ENCODE measurements at places on chromosomes 11 and 22.

- no peak for DNase-seq
Observed at GRCh38 chr11:133180201-133180600, 352.1 kb downstream of the OPCML start.

- no peak for DNase-seq
Observed at GRCh38 chr22:43270314-43270908, 72.8 kb downstream of the SCUBE1 start.

- DNase-seq = peak; percentile 92
Observed at GRCh38 chr22:32474635-32475467, at the start of gene FBXO7. Gene FBXO7, plus strand, starts transcription at chr22:32474811. Its CDS starts 192 bp downstream, at chr22:32475003.

DNA sequence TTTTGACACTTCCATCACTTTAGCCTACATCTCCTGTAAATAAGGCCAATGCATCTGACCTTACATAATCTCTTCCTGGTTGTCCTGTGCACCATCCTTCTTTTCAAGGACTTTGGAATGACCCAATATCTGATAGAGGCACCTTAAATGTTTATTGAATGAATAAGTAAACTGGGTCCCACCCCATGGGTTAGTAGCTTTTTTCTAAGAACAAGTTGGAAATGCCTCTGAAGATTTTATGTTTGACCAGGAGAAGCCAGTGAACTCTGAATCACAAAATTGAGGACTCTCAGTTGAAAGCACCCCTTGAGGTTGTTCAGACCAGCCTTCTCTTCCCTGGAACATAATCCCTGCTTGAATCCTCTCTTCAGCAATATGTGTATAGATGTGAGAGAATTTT, 1.4 kb downstream of the RNF185 start:
- DNase-seq = no peak

GRCh38 chr11:118953265-118953664, 2.8 kb upstream of the UPK2 start:
- DNase-seq = no peak

- DNase-seq = no peak
Observed at GRCh38 chr11:72556433-72556832, 117.8 kb downstream of the PDE2A start.

DNA sequence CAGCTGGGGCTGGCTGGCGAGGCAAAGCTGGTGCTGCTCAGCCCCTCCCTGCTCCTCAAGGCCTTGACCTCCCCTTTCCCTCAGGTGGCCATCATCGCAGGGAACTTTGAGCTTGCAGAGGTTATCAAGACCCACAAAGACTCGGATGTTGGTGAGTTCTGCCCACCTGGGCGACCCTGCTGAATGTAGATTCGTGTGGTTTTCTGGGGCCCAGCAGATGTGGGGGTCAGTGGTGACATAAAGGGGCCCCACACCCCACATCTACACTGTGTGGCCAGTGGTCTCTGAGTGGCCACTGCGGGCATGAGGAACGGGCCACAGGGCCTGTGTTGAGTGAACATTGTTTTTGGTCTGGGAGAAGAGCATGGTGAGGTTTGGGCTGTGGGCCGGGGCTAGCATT, 11.9 kb downstream of the SHANK3 start:
- no peak for DNase-seq

GRCh38 chr22:27406389-27406861, 395.1 kb downstream of the MN1 start:
- peak; percentile 38 for DNase-seq

DNA sequence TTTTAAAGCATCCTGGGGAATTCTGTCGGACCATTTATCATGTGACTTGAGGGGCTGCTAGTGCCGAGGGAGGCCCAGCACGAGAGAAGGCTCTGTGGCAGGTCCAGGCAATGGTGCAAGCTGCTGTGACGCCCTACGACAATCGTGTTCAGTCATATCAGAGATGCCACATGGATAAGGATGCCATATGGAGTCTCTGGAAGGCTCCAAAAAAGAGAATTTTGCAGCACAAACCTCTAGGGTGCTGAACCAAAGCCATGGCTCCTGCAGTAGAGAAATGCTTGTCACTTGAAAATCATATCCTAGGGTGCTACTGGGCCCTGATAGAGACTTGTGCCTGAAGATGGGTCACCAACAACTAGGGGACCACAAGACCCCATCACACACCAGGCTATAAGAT, 6.7 kb upstream of the CD6 start:
- DNase-seq = no peak

- peak; percentile 40 for DNase-seq
Observed at GRCh38 chr11:91946397-91946951, 278.1 kb upstream of the FAT3 start.

DNA sequence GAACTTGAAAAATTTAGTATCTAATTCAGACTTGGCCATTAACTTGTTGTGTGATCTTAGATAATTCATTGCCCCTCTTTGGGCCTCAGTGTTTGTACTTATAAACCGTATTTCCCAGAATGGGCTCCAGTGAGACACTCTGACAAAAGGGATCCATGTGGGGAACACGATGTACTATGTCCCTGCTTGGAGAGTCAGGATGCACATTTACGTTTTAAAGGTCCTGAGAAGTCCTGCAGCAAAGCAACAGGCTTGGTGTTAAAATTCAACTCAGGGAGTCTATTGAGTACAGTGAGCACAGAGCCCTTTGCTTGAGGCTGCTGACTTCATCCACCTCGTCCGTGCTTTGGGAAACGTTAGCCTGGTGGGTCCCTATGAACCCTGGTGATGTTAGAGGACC, 9.0 kb downstream of the WNT11 start:
- DNase-seq = no peak

- DNase-seq = no peak
Observed at GRCh38 chr11:130699561-130699960, 216.7 kb downstream of the SNX19 start.

GRCh38 chr11:128983023-128983422, 40.4 kb upstream of the TP53AIP1 start:
- no peak for DNase-seq

- no peak for DNase-seq
Observed at GRCh38 chr11:70476669-70477068, 78.3 kb downstream of the CTTN start.

GRCh38 chr11:65500387-65501185, 1.7 kb downstream of the MALAT1 start:
- DNase-seq = peak; percentile 68
